ENCODE measurements at places on chromosomes 6 and 20.

DNA sequence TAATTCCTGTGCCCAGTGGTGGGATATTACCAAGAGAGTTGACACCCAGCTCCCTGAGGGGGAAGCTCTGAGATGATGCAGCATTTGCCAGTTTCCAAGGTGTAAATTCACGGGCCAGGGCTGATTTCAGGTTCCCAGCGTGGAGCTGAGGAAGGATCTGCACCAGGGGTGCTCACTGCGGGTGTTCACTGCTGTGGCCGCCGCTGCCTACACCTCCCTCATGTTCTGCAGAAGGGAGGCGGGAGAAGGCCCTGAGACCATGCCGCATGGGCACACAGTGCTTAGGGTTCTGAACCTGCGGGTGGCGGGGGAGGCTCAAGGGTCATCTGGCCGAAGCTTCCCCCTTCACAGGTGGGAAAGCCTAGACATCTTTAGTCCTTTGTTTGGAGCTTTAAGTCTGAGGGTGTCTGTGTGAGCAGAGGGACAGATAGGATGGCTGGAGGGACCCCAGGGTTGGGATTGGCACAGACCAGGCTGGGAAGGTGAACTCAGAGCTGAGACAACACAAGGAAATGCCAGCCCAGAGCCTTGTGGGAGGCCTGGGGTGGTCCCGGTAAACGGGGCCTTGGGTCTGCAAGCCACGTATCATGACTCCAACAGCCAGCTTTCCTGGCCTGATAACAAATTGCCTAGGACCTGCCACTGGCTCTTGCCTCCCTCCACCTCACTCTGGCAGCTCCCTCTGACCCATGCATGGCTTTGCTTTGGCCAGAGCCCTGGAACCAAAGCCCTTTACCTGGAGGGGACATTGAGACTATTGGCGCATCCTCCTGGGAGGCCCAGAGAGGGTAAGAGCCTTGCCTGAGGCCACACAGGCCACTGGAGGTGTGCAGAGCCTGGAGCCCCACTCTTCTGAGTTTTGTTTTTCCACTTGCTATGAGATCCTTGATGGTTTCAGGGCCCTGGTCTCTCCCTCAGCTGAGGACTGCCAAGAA is 40.4 kb downstream of the SYNJ2 start:
- DNase-seq, result no peak

- DNase-seq, result no peak
Observed at GRCh38 chr6:118812970-118813369, 81.0 kb upstream of the ASF1A start.

DNA sequence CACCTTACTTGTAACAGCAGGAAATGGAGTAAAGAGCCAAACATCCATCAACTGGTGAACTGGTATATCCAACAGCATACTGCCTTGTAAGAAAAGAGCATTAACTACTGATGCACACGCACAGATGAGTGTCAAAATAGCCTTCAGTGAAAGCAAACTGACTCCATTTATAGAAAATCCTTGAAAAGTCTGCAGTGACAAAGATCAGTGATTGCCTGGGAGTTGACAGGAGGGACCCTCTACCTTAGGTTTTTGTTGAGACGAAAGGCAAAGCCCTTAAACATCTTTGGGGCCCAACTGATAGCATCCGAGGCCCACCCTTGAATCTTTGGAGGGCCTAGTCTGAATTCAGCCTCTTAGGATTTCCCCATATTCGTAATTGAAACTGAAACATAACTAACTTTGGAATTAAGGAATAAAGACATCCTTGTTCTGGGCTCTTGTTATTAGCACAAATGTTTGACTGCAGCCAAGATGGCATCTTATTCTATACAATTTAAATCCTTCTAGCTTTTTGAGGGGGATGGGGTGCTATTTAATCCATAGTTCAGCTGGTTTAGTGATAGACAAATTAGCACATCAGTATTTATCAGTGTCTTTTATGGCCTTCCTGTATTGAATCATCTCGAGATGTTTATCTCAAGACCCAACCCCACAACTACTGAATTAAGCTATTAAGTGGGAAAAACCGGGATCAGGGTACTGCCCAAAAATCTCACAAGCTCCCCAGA is 13.0 kb downstream of the FBXO5 start:
- DNase-seq, result no peak

- no peak for DNase-seq
Observed at GRCh38 chr6:70124882-70125545, 177.9 kb downstream of the COL9A1 start.

GRCh38 chr6:170153436-170154319 is 137.2 kb downstream of the DLL1 start:
- DNase-seq, result no peak

DNA sequence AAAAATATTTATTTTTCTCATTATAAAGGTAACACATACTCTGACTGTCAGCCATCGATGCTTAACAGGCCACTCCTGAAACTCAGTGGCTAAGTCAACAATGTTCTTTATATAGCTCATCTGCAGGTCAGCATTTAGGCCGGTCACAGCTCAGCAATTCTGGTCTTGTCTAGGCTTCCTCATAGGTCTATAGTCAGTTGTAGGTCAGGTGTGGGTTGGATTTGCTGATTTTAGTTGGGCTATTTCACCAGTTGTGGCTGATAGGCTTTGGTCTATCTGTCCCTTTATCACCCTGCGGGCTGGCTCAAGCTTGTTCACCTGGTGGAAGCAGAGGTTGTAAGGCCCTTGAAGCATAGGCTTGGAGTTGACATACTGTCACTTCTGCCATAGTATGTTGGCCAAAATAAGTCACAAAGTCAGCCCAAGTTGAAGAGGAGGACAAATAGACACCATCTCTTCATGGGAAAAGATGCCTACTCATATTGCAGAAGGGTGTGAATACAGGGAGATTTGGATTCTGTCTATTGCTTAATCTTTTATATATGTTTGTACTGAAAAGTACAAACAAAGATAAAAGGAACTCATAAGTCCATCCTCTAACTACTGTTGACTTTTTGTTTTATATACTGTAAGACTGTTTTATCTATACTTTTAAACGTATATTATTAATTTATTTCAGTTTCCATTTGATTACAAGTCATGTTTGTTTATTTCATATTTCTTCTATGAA is 75.0 kb downstream of the BCKDHB start:
- no peak for DNase-seq

GRCh38 chr6:2497922-2498623 is 252.6 kb downstream of the MYLK4 start:
- peak; percentile 68 for DNase-seq

DNA sequence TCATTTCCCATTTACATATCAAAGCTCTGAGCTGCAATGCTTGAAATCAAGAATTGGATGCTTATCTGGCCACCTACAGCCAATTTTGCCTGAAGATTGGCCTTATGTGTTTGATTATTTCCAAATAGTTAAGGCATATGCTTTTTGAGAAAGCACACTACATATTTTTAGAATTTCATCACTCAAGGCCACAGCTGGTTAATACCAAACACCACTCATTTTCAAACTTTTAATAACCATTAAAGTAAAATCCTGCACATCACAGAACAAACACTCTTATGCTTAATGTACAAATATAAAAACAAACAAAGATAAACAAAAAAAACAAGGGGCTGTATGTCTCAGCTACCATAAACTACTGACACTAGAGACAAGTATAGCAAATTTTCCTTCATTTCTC is 96.9 kb upstream of the HMGCLL1 start:
- DNase-seq, result no peak

- no peak for DNase-seq
Observed at GRCh38 chr6:148328876-148329555, 13.6 kb upstream of the SASH1 start.

DNA sequence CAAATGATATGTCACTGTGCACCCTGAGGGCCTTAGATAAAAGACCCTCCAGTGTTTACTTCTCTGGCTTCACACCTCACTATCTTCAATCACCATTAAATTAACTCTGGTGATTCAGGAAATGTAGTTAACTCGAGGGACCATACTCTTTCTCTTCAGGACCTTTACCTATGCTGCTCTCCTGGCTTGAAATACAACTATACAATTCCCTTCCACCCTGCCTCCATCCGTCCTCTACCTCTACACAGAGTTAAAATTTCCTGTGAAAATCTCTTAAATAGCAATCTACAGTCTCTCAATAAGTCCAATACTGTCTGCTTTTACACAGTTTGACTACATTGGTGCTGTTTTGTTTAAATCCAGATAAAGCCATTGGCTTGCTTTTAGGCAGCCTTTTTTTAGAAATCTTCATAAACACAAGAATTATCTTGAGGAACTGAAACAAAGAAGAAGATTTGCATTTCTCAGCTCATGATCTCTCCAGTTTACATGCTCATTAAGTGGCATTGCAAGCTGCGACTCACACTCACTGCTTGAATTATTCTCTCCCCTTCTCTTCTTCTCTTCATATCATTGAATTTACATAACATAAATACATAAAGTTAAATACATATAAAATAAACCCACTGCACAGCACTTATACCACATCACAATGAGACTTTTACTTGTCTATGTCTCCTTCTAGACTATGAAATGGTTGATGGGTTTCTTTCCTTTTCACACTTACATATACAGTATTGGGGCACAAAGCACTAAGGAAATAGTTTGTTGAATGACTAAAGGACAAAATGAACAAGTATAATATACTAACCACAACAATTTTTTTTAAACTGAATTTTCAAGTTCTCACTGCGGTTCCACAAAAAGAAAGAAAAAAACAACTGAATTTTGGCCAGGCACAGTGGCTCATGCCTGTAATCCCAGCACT is 239.0 kb upstream of the KCNQ5 start:
- DNase-seq, result no peak

DNA sequence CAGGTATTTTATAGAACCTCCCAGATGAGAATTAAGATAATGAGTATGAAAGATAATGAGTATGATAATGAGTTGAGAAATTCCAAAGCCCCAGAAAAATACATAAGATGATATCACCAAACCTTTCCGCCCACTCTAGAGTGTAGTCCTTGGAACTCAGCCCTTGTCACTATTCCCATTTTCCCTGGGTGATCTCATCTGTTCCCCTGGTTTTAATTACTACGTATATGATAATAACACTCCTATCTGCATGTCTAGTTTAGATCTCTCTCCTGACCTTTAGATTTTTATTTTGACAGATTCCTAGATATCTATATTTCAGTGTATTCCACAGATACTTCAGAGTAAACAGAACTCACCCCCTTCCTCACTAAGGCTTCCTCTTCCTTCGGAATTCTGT is 51.0 kb upstream of the ASIP start:
- no peak for DNase-seq

DNA sequence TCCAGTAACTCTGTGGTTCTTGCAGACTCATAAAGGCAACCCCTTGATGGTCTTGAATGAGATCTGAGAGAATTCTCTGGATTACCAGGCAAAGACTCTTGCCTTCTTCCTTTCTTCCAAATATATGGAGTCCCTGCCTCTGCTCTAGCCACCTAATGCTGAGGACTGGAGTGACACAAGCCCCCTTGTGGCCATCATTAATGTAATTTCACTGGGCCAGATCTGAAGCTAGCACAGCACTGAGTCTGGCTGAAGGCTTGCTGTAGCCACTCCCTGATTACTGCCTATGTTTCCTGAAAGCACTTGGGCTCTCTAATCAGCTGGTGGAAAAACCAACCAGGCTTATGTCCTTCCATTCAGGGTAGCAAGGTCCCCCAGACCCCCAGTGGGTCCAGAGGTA is 559.3 kb upstream of the IRAK1BP1 start:
- no peak for DNase-seq

DNA sequence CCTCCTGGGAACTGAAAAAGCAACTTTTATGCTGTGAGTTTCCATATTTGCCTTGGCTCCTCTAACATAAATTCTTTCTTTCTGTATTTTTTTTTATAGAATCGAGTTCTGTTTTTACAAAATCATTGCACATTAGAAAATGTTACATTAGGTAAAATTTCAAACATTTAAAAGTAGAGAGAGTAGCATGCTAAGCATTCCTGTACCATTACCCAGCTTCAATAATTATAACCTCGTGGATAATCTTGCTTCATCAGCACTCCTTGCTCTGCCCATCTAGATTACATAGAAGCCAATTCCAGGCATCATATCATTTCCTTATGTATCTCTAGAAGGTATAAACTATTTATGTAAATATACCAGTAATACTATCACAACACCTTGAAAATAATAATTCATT is 15.4 kb upstream of the FBXO30 start:
- no peak for DNase-seq

GRCh38 chr6:98787435-98787834 is 46.9 kb upstream of the POU3F2 start:
- DNase-seq, result no peak

DNA sequence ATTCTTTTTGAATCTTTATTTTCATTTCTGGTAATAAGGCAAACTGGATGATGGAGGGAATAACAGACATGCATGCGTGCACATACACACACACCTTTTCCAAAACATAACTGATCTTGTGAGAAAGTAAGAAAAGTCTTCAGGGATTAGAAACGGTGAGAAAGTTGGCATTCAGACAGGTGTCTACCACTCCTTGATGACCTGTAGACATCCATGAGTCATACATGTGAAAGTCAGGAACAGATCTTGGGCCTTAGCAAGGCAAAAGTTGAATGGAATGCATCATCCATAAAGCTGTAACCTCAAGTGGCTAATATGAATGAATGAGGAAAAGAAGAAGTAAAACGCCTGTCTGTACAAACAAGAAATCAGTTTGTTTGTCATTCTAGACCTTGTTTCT is 97.3 kb downstream of the GRIK2 start:
- DNase-seq, result no peak

GRCh38 chr6:144804246-144804790 is 519.2 kb downstream of the UTRN start:
- DNase-seq, result no peak

GRCh38 chr6:112233847-112234246 is 20.5 kb downstream of the LAMA4 start:
- DNase-seq, result no peak

- DNase-seq, result no peak
Observed at GRCh38 chr6:109088995-109089394, 5.7 kb downstream of the SESN1 start.

DNA sequence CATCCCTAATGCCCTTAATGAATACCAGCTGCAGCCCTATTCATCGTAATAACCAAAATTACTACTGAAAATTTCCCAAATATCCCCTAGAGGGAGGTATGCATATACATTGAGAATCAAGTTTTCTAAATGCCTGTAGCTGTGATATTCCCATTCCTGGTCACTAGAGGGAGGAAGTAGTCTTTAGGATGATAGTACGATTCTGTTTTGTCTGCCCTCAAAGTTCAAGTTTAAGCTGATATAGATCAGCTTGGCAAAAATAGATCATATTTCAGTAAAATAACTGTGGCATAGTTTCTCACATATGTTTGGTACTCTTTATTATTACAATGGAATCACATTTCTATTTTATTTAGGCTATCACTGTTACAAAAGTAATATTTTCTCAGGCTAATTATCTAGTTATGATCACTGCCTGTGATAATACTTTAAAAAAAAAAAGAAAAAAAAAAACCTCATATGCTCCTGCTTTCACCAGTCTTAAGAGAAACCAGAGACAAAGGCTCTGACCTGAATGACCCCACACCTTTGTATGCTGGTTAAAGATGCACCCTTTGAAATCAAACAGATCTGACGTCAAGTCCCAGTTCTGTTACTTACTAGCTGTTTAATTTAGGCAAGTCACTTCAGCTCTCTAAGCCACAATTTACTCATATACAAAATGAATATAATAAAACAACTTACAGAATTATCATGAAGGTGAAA is 11.0 kb downstream of the TSPYL1 start:
- peak; percentile 76 for DNase-seq

GRCh38 chr20:49397525-49397924 is 84.9 kb downstream of the KCNB1 start:
- no peak for DNase-seq

Data from glomerular endothelial cell (primary cell).